ENCODE measurements at places on chromosomes 1 and 21.

DNA sequence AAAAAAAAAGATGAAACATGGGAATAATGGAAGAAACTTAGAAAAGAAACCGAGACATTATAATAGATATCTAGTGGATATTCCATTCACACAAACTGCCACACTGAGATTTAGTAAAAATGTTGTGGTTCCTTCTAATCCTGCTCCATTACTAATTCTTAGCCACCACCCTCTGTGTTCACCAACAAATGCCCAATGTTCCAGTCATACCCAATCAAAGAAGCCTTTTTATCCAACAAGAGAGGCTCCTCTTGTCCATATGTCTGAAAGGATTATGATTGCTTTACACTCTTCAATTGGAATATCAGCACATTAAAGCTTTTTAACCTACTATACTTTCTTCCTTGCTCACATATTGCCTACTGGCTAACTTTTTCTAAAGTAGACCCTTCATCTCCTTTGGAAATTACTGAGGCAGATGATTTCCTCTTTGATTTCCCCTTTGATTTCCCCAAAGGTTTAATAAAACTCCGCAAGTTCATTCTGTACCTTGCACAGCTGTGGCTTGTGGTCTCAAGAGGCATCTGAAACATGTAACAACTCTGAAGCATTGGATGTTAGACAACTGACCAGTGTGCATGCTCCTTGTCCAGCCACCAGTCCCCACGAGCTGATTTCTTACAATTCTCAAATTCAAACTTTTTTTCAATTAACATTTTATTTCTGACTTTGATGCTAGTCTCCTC, 305.6 kb upstream of the LYPLAL1 start:
- DNase-seq: no peak

GRCh38 chr1:174225499-174226204, 66.3 kb downstream of the RABGAP1L start:
- no peak for DNase-seq

DNA sequence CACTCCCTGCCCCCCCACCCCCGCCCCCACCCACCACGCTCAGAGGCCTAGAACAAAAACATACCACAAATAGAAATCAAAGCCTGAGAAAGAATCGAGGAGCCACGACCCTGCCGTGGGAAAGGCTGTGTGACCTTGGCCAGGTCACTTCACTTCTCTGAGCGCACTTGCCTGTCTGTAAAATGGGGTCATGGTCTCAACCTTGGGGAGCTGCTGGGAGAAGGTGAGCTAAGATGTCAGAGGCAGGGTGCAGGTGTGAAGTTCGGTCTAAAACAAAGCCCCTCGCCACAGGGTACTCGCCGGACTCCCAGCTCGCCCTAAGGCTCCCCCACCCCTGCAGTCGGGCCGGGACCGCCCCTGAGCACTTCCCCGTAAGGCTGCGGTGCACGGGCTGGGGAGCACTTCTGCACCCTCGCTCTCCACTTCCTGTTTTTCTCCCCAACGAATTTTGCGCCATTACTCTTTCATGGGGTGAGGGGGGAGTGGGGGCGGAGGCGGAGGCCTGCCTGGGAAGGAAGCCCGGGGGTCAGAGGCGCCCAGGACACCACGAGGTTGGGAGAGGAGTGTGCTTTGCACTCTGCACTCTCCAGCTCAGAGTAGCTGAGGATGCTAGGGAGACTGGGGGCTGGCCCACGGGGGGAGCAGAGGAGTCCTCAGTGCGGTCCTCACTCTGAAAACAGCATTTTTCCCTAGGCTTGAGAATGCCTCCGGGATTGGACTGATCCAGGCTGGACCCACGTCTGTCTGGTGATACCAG, 21.9 kb upstream of the PIK3CD start:
- no peak for DNase-seq

- no peak for DNase-seq
Measured at GRCh38 chr1:1550591-1551432, 10.4 kb upstream of the TMEM240 start.

GRCh38 chr1:113783254-113784103, 24.2 kb upstream of the PHTF1 start:
- DNase-seq: no peak

- DNase-seq: no peak
Measured at GRCh38 chr21:42002421-42002958, 7.7 kb downstream of the ZBTB21 start.

GRCh38 chr1:37133276-37134145, 99.2 kb upstream of the GRIK3 start:
- DNase-seq: no peak

Data from hypothalamus (tissue), 51 donors.